ENCODE measurements at places on chromosomes 6 and 20.

DNA sequence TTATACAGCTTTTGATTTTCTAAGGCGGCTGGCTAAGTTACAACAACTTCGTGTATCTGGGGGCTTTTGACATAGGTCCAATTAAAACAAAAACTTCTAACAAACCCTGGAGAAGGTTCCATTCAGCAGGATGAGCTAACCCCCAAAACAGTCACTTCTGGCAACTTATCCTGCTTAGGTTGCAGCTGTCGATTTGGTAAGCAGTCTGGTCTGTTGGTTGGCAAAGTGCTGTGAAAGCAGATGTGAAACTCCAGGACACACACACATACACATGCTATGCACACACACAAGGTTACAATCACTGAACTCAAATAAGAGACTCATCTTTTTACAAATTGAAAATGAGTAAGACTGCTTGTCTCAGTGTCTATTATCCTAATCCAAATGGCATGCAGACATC is 119.0 kb upstream of the STMND1 start:
- DNase-seq = no peak

GRCh38 chr20:49318430-49319207 is 40.8 kb upstream of the ZNFX1 start:
- DNase-seq = no peak

DNA sequence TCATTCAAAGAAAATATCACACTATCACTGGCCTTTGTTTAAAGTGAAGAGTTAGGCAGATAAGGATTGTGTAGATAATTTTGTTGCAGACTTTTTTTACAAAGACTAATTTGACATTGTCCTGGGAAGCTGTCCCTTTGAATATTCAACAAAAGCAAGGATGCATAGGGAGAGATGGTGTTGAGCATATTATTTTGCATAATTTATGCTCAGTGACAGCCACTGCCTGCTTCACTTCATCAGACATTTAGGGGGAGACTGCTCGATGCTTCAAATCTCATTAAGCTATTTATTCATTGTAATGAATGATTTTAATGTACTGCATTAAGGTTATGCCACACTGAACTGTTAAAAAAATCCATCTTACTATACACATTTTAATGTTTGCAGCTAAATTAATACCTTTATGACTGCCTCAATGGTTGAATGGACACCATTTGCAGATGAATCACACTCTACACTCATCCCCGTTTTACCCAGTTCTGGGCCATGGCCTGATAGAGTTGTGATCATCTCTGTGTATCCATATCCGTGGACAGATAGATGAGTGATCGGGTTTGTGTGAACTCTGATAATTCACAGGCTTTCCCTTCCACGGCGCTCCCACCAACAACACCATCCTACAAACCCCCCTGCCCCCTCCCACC is 128.0 kb downstream of the CDH4 start:
- DNase-seq = no peak

GRCh38 chr6:44049163-44049988 is 77.9 kb downstream of the MRPL14 start:
- DNase-seq = no peak

DNA sequence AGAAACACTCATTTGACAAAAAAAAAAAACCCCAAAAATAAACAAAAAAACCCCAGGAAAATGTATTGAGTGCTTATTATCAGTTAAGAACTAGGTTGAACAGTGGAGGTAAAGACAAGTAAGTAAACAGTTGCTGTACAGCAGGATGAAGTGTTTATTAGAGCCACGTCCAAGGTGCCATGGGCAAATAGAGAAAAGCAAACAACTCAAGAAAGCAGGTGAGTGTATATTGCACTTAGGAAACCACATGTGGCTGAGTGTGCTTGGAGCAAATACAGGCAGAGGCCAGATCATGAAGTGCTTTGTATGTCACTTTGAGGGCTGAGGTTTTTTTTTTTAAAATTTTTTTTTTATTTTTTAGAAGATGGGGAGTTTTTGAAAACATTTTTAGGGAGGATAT is 98.3 kb downstream of the MACROD2 start:
- no peak for DNase-seq

- no peak for DNase-seq
These were observed 39.5 kb upstream of the LAMP5 start for GRCh38 chr20:9474835-9475415.

DNA sequence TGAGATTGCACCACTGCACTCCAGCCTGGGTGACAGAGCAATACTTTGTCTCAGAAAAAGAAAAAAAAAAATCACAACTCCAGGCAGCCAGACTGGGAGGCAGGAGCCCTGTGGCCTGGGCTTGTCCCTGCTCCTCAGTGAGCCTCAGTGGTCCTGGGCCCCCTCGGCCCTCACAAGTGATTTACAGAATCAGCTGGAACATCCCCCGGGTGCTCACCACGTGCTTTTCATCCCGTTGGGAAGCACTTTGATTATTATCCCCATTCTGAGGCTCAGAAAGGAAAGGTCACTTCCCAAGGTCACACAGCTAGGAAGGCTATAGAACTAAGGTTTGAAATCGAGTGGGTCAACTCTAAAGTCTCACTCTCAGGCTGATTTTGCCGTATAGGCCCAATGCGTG is 43.1 kb upstream of the TLDC2 start:
- DNase-seq = no peak

DNA sequence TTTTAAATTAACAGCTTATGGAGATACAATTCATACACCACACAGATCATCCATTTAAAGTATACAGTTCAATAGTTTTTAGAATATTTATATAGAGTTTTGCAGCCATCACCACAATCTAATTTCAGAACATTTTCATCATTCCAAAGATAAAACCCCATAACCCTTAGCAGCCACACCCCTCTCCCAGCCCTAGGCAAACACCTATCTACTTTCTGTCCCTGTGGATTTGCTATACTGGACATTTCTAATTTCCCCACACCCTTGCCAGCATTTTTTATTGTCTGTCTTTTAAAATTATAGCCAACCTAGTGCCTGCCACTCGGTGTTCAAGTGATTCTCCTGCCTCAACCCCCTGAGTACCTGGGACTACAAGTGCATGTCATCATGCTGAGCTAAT is 23.0 kb upstream of the AKAP7 start:
- no peak for DNase-seq

- no peak for DNase-seq
These were observed 132.0 kb downstream of the PCSK2 start for GRCh38 chr20:17358854-17359253.
